Central memory CD8-positive, alpha-beta T cell (primary cell): ENCODE measurements at places on chromosomes 7 and 10.

- H3K4me1 ChIP-seq = peaks cover 37% of the 10 kb centered on the region
- no peaks in the 10 kb centered on the region for H3K27me3 ChIP-seq
- H3K27ac ChIP-seq = peak overlapping the region; percentile 68
- no peak for DNase-seq
These were observed 185.2 kb upstream of the ITGB1 start for GRCh38 chr10:33143160-33143728.

DNA sequence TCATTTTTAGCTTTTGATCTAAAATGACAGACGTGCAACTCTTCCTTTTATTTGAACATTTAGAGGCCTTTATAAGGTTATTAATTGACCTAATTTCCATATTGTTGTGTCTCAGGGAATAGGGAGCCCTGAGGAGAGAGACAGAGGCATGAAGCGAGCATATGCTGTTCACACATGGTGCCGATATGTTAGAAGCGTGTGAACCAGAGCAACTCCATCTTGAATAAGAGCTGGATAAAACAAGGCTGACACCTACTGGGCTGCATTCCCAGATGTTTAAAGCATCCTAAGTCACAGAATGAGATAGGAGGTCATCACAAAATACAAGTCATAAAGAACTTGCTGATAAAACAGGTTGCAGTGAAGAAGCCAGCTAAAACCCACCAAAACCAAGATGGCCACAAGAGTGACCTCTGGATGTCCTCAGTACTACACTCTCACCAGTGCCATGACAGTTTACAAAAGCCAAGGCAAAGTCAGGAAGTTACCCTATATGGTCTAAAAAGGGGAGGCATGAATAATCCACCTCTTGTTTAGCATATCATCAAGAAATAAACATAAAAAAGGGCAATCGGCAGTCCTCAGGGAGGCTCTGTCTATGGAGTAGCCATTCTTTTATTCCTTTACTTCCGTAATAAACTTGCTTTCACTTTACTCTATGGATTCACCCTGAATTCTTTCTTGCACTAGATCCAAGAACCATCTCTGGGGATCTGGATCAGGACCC is 80.1 kb downstream of the SEC61G start:
- H3K4me1 ChIP-seq = no peaks in the 10 kb centered on the region
- no peak overlapping the region for H3K27ac ChIP-seq
- no peaks in the 10 kb centered on the region for H3K36me3 ChIP-seq
- H3K27me3 ChIP-seq = no peaks in the 10 kb centered on the region
- no peak overlapping the region for H3K4me3 ChIP-seq
- no peak for DNase-seq

DNA sequence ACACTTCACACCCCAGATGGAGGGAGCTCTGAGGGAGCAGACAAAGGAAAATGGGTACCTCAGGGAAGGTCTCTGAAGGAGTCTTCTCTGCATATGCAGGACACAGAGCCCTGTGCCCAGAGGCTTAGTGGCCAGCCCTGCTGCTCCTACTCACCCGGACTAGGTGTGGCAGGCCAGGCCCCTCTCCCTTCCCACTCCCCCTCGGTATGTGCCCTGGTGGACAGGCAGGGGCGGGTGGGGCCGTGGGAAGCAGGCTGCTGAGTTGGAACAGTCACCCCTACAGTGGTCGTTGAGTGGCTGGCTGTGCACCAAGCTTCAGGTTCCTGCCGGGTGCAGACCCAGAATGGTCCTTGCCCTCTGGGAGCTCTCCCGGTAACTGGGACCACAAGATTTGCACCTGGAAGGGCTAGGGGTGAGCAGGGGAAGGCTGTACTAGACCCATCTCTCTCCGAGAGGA is 68.6 kb downstream of the ZMIZ1 start:
- H3K27me3 ChIP-seq = no peaks in the 10 kb centered on the region
- H3K36me3 ChIP-seq = peaks cover 2% of the 10 kb centered on the region
- DNase-seq = no peak
- peak overlapping the region; percentile 70 for H3K4me3 ChIP-seq
- H3K27ac ChIP-seq = peak overlapping the region; percentile 79
- peaks cover 42% of the 10 kb centered on the region for H3K4me1 ChIP-seq

GRCh38 chr7:30548845-30549244 is 44.2 kb upstream of the GGCT start:
- H3K27me3 ChIP-seq = no peaks in the 10 kb centered on the region
- H3K27ac ChIP-seq = no peak overlapping the region
- no peaks in the 10 kb centered on the region for H3K4me1 ChIP-seq
- DNase-seq = no peak

DNA sequence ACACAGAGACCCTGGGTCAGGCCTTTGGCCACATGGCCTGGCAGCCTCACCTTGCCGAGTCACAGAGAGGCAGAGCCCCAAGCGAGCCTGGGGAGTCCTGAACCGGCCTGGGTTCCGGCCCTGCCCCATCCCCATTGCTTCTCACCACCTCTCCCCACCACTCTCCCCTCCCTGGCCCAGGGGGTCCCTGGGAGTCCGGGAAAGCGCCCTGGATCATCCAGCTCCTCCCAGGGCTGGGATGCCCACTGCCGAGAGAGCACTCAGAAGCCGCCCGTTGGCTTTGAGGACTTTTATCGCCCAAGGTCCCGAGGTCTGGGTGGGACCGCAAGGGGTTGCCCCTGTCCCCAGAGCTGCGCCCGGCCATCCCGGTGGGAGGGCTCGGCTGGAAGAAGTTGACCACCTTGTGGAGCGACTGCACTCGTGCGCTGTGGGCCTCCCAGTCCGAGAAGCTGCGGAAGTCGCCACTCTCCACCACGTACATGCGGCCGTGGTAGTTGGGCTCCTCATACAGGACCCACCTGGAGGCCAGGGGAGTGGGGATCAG is 8.1 kb downstream of the CRYGN start:
- no peak overlapping the region for H3K27ac ChIP-seq
- H3K27me3 ChIP-seq = no peaks in the 10 kb centered on the region
- H3K4me3 ChIP-seq = no peak overlapping the region
- DNase-seq = no peak

DNA sequence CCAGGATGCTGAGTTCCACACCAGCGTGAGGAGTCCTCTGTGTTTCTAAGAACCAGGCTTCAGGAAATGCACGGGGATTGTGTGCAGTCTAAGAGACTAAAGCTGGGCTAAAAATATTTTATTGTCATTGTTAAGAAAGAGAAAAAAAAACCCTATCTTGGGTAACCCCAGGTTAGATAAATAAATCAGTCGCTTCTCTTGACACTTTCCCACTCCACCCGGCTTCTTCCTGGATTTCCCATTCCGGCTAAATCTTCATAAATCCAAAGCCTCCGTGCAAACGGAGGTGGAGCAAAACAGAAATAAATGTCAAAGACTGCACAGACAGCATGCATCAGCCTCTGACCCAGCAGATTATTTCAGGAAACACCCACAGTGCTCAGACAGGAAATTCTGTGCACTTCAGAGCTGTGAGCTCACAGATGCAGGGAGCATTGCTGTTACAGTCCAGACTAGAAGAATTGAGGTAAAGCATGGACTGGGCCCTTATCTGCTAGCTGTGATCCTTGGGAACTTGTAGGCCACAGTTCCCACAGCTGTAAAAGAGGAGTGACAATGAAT is 44.8 kb upstream of the GRID1 start:
- peak overlapping the region; percentile 70 for H3K4me3 ChIP-seq
- DNase-seq = no peak
- no peaks in the 10 kb centered on the region for H3K27me3 ChIP-seq
- peak overlapping the region; percentile 72 for H3K27ac ChIP-seq
- peaks cover 22% of the 10 kb centered on the region for H3K4me1 ChIP-seq

- H3K27ac ChIP-seq = no peak overlapping the region
- H3K4me3 ChIP-seq = no peak overlapping the region
- no peaks in the 10 kb centered on the region for H3K27me3 ChIP-seq
- no peaks in the 10 kb centered on the region for H3K4me1 ChIP-seq
These were observed 108.3 kb upstream of the DPP6 start for GRCh38 chr7:153943861-153944260.

DNA sequence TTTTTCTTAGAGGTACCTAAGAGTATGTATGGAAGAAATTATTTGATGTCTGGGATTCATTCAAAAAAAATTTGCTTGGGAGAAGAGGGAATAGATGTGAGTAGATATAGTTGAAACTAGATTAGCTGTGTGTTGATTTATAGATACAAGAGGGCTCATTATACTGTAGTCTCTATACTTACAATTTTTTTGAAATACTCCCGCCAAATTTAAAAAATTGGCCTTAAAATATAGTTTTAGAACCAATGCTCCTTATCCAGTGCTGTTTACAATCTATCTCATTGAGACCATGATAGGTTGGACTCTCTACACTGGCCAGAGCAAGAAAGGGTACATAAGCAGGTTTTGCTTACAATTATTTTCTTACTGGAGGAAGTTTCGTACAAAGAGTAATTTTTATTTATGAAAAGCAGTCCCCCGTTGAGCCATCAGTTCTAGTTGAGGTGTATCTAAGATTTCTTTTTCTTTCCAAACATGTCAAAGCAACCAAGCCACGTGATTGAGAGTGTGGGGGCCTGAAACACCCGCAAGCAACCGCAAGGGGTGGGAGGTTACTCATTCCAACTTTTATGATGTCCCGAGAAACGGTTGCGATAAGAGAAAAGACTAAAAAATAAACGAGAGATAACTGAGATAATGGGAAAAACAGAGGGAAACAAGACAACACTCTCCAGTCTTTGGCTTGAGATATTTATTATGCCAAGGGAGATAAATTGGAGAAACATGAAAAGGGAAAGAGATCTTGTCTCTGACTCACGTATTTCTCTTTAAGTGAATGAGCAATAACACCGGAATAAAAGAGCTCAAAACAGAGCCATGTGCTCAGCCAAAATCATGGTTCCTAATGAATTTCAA is 729.2 kb downstream of the LRMDA start:
- no peak for DNase-seq
- H3K27ac ChIP-seq = no peak overlapping the region
- H3K36me3 ChIP-seq = no peaks in the 10 kb centered on the region

DNA sequence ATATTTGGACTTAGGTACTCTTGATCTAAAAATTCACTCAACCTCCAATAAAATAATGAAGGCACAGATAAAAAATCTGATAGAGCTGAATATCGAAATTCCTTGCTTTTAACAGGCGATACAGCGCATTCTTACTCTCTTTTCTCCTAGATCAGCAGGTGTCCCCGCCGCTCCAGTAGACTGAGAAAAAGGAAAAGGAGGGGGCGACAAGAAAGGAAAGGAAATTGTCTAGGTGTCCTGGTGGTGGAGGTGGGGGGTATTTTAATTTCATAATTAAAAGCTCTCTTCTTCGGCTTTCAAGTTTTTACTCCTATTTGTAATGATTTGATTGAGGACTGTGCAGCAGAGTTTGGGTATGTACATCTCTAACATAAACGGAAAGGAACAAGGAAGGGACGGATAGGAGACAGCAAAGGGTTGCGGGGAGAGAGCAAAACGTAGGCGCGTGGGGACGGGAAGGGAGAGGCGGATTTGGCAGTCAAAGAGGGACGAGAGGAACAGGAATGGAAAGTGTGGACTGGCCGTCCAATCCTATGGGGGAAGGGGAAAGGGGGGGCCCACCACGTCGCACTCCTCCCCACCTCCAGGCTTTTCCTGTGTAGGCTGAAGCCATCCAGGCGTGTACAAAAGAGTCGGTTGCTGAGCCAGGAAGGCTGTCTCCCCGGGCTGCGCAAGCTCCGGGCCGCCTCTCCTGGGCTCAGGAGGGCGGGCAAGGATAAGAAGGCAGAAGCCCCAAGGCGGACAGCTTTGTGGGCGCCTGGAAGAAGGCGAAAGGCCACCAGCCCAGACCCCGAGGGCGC is 875 bp upstream of the HECTD2 start:
- DNase-seq = no peak
- H3K27me3 ChIP-seq = no peaks in the 10 kb centered on the region
- H3K4me1 ChIP-seq = peaks cover 11% of the 10 kb centered on the region
- peaks cover 6% of the 10 kb centered on the region for H3K36me3 ChIP-seq

DNA sequence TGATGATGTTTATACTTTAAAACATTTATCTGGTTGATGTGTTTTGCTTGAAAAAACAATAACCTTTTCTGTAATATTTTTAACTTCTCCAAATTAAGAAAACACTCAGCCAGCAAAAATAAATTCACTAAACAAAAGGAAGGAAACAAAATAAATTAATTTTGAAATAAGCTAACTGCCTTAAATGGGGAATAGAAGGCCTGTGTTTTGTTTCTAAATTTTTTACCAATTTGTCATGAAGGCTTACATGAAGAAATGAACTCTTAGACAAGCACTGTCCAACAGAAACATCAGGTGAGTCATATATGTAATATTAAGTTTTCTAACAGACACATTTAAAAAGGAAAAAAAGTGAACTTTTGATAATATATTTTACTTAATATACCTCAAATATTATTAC is 68.5 kb downstream of the LRRN3 start:
- H3K27ac ChIP-seq = no peak overlapping the region
- H3K27me3 ChIP-seq = no peaks in the 10 kb centered on the region
- H3K36me3 ChIP-seq = no peaks in the 10 kb centered on the region
- H3K4me1 ChIP-seq = no peaks in the 10 kb centered on the region
- H3K4me3 ChIP-seq = no peak overlapping the region
- no peak for DNase-seq

DNA sequence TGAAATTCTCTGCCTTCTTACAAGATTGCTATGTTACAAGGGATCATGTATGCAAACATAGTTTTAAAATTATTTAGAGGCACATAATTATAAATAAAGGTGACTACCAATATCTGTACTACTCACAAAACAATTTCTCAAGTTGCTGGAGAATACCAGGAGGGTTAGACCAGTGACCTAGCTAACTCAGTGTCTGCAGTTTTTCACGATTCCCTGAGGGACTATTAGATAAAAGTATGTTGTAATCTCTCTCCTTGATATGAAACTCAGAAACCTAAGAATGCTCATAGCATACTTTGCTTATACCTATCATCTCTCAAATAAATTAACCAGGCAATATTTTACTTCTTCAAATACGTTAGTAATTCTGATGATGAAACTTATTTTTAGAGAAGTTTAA is 534.0 kb upstream of the ANKRD30A start:
- peaks cover 2% of the 10 kb centered on the region for H3K36me3 ChIP-seq
- no peaks in the 10 kb centered on the region for H3K4me1 ChIP-seq
- no peak overlapping the region for H3K4me3 ChIP-seq
- no peak for DNase-seq
- H3K27ac ChIP-seq = no peak overlapping the region

DNA sequence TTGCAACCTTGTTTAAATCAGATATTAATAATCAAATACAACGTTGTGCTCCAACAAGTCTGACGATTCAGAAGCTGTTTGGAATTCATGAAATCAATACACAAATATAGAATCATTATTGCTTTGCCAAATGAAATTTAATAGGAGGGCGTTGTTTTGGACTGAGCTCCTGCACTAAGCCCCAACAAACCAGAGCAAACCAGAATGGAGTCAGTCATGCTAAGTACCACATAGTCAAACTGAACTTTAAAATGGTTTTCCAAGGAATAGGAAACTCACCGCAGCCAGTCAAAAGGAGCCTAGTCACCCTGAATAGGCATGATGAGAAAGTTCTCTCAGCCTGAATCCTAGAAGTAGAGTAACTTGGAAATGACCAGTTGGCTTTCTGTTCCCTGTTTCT is 53.7 kb downstream of the HACD1 start:
- no peaks in the 10 kb centered on the region for H3K4me1 ChIP-seq
- H3K4me3 ChIP-seq = no peak overlapping the region

- H3K27ac ChIP-seq = no peak overlapping the region
- no peaks in the 10 kb centered on the region for H3K36me3 ChIP-seq
- DNase-seq = no peak
- no peaks in the 10 kb centered on the region for H3K27me3 ChIP-seq
- H3K4me1 ChIP-seq = no peaks in the 10 kb centered on the region
- H3K4me3 ChIP-seq = no peak overlapping the region
These were observed 319.8 kb upstream of the PHYHIPL start for GRCh38 chr10:58856508-58857240.
